ENCODE measurements at places on chromosomes 6 and 20.

- no peak for DNase-seq
Observed at GRCh38 chr6:52457096-52457495, 37.0 kb downstream of the EFHC1 start.

GRCh38 chr20:40287683-40288082 lies 401.4 kb downstream of the MAFB start:
- no peak for DNase-seq

GRCh38 chr6:57250348-57250747 lies 28.2 kb upstream of the RAB23 start:
- no peak for DNase-seq

DNA sequence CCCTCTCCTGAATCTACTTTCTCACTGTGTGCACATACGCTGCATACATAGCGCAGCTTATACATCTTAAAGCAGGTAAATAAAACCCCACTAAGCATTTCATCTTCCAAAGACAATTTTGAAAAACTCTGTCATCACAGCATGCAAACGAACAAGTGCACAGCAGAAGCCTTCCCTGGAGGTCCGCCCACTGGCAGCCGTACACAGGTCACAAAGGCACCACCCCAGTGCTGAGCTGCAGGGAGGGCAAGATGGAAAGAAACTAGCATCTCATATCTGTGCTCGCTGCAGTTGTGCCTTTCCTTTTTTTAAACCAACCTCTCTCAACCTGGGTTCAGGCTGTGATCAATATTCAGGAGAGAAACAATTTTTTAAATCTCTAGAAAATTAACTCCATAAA lies 73.3 kb downstream of the HUS1B start:
- DNase-seq: no peak

DNA sequence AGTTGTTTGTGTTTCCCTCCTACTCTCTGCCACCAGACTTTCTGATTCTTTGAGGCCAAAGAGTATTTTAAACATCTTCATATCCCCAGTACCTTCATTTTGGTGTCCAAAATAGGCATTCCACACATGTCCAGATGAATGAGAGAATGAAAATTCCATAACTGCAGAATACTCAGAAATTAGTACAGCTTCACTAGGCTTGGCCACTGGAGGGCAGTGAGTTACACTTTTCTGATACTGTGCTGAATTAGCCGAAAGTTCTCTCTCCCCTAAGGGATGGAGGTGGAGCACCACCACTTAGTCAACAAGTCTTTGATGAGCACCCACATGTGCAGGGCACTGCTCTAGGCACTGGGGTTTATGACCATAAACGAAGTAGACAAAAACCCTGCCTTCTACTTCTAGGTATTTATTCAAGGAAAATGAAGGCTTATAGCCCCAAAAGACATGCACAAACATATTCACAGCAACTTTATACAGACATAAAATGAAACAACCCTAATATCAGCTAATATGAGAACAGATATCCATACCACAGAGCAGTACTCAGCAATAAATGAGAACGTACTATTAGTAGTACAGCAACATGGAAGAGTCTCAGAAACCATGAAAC lies 46.1 kb upstream of the TMEM217 start:
- peak; percentile 44 for DNase-seq

- DNase-seq: no peak
Observed at GRCh38 chr6:150030611-150031010, 5.3 kb upstream of the RAET1L start.

DNA sequence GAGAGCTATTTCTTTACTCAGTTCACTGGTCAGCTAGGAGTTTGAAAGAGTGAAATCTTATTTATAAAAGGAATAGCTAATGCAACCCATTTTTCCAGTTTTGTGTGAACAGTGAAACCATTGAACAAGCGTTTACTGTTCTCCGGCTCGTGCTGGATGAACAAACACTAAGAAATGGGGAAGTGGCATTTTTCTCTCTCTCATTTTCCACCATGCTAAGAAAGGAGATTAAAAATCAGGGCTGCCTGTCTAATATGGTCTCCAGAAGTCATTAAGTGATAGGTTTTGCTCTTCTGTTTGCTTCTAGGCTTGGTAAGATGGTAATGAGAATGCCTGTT lies 774 bp upstream of the SFT2D1 start:
- DNase-seq: no peak

GRCh38 chr6:56043761-56044160 lies 168.4 kb upstream of the BMP5 start:
- DNase-seq: no peak

GRCh38 chr6:31573239-31574105 lies 1.4 kb downstream of the LTA start:
- no peak for DNase-seq

GRCh38 chr6:34027939-34028441 lies 117.9 kb downstream of the GRM4 start:
- DNase-seq: no peak

GRCh38 chr20:58990651-58991445 lies 9.8 kb downstream of the NELFCD start:
- no peak for DNase-seq

DNA sequence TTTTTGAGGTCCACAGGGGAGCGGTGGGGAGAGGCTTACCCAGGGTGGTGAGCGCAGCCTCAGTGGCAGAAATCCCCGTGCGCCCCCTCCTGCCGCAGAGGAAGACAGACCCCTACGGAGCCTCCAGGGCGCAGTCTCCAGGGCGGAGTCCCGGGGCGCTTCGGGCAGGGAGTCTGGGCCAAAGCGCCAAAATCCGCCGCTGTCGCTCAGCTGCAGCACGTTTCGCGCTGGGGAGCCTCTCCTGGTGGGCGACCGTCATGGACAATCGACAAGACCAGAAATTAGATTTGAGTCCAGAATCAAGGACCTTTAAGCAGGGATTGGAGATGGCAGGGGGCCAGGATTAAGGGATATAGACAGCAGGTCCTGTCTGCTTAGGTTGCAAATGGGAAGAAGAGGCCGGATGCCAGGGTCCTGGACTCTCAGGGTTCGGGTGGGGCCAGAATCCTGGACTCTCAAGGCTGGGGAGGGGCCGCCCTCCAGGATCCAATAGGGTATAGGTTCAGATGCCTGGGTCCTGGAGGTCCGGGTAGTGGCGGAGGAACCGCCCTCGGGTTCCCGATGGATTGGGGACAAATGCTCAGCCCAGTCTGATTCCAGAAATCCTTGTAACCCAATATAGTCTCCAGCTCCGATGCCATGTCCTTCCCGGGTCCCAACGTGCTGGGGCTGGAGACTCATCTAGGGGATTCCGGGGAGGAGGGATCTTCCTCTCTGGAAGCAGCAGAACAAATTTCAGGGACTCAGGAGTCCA lies 7.9 kb upstream of the HLA-E start:
- no peak for DNase-seq

DNA sequence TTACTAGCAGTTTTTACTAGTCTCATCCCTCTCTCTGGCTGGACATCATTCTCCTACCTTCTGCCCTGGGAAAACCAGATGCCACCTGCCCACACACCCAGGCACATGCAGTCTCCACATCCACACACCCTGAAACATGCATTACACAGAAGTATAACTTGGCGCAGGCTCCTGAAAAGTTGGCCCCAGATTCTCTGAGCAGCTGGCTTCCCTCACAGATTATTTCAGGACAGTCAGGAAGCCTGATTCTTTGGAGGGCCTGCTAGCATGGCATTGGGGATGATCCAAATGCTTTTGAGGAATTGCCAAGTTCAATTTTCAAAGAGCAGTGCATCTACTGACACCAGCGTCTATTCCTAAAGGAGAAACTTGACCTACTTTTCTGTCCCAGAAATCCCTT lies 27.8 kb upstream of the KIF16B start:
- no peak for DNase-seq

Measured in HTR-8/SVneo (cell line).